ENCODE measurements at places on chromosomes 7 and 10.

GRCh38 chr10:63769367-63769766, 248.2 kb downstream of the REEP3 start:
- no peak for DNase-seq

DNA sequence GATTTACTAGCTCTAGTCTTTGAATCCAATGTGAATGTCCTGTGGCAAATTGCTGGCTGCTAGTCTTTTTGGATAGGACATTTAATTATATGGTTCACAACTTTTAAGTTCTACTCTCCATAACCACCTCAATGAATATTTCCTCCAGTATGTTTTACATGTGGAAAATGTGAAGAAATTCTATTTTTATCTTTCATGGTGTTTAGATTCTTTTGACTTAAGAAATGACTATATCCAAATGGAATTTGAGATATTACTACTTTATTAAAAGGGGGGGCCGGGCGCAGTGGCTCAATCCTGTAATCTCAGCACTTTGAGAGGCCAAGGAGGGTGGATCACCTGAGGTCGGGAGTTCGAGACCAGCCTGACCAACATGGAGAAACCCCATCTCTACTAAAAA, 202.0 kb downstream of the ARL4A start:
- no peak for DNase-seq

GRCh38 chr10:103501186-103501585, 7.7 kb downstream of the NEURL1 start:
- DNase-seq: no peak

- DNase-seq: no peak
Observed at GRCh38 chr10:96124230-96125141, 5.6 kb upstream of the ZNF518A start.
